ENCODE measurements at places on chromosomes 2 and 18.

GRCh38 chr2:101546376-101547058, 71.6 kb upstream of the RFX8 start:
- no peak for DNase-seq

DNA sequence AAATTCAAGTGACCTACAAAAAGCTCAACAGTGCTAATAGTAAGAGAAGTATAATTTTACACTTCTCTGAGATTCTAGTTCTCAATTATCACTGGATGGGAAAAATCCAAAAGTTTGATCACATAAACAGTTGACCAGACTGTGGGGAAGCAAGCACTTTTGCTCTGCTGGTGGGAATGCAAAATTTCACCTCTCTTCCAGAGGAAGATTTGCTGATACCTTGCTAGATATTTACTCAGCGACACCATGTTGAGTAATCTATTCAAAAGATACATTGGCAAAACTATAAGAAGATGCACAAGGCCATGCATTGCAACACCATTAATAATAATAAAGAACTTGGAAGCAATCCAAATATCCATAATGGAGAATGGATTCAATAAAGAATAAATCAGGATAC, 204.4 kb downstream of the MREG start:
- no peak for DNase-seq

DNA sequence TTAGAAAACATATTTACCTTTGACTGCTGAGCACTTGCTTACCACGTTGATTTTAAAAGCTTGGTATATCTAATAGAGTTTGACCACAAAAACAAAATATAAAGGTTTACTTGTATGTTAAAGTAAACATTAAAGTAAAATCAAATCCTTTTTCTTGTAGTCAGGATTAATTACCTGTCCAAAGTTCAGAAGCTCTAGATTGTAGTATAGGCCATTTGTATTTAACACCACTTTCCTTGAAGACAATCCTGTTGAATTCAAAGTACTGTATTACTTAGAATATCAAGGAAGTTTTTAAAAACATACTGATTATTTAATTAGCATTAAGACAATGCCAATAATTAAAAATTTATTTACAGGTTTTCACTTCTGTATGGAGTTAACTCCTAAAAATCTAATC, 53.0 kb downstream of the PGAP1 start:
- no peak for DNase-seq

- no peak for DNase-seq
These were observed 45.4 kb upstream of the ASB18 start for GRCh38 chr2:236309669-236310029.

- no peak for DNase-seq
These were observed 164.3 kb upstream of the SIX2 start for GRCh38 chr2:45173513-45173912.

GRCh38 chr2:110219496-110220189, 7.3 kb upstream of the MTLN start:
- no peak for DNase-seq

DNA sequence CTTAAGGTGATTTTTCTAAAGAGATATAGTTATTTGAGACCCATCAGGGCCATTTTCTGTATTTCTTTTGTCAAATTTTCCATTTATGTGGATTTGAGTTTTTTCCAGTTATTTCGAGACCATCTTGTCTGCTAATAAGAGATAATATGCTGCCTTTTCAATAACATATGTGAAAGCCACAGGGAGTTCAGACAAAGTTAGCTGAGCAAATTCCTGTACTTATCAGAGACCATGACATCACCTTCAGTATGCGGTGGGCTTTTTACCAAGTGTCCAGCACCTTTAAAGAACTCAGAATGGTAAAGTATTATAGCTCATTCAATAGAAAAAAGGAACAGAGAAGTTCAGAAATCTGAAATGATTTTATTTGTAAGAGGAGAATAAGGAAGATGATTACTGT, 11.7 kb downstream of the MAPK4 start:
- no peak for DNase-seq

- no peak for DNase-seq
These were observed 30.0 kb upstream of the KLHL29 start for GRCh38 chr2:23355001-23355400.

DNA sequence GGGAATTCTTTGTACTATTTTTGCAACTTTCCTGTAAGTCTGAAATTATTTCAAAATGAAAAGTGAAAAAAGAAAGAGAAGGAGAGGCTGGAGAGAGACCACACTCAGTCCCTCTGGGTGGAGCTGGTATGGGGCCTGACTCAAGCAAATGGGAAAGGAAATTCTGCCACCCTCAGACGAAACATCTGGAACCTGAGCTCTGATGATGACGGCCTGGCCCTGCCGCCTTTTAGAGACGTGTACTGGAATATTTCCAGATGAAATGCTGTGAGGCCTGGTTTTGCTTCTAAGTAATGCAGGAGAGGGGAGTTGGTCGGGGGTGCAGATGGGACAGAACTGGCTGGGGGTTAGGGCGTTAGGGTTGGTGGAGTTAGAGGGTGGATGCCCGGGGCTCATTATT, 57.4 kb upstream of the GLI2 start:
- no peak for DNase-seq

DNA sequence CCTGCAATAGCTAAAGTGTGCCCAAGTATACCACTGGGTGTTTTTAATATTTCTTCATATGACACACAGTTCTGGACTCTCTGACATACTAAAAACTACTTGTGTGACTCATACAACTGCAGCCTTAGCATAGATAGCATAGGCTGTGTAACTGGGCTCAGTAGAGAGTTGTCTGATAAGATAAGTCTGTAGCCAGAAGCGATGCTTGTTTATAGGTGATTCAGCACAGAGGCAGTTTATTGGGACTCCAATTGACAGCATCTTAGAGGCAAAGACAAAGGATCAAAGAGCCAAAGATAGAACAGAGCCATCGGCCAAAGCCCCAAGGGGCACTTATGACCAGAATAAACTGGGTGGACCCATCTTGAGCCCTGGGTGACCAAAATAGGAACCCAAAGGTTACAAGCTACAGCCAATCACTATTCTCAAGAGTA, 42.3 kb downstream of the AAK1 start:
- no peak for DNase-seq

DNA sequence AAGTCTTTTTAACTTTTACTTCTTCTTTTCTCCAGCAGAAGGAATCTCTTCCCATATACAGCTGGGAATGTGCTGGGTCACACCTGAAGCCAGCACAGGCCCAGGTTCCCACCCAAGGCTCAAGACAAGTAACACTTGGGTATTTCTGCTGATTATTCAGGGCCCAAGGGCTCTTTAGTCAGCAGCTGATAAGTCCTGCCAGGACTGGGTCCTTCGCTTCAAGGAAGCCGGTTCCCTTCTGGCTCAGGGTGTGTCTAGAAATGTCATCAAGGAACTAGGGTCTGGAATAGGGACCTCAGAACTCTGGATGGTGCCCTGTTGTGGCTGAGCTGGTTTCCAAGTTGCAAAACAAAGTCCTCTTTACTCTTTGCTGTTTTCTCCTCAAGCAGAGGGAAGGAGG, 27.0 kb upstream of the SERPINB2 start:
- no peak for DNase-seq

- no peak for DNase-seq
These were observed 3.8 kb upstream of the EPC2 start for GRCh38 chr2:148640767-148641166.

DNA sequence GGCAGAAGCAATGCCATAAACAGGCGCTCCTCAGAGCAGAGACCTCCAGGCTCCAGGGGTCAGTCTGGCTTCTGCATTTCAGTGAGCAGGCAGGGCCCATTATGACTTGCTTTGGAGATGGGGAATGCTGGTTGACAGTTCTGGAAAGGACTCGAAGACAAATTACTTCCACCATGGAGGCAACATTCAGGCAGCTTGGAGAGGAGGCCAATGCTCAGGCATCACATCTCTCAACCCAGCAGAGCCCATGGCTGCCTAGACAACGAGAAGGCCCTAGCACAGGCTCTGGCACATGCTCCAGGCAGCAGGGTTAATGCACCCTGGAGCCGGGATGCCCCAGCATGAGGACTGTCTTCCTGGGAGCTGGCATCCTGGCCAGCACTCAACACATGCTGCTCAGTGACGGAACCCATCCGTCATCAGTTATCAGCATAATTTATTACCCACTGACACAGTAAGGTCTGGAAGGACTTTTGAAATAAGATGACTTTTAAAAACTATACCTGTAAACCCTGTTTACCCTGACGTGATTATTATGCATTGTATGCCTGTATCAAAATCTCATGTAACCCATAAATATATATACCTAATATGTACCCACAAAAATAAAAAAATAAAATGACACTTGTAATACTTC, 52.8 kb downstream of the ADNP2 start:
- no peak for DNase-seq

GRCh38 chr2:238493880-238494572, 67.3 kb downstream of the ASB1 start:
- no peak for DNase-seq

DNA sequence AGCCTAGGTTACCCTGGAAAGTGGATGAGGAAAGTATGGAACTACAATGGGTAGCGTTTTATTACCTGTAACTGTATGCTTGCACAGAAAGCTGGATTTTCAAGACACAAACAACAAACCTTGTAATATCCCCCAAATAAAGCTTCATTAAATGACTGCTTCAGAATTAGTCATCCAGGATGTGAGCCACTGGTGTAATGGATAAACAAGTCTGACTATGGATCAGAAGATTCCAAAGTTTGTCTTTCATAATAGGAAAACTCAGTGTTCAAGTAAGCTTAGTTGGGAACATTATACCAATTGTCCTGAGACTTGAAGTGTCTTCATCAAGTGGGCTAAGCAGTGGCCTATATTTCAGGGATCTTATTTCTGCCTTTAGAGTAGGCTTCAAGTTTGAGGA, 518.8 kb downstream of the LRP1B start:
- no peak for DNase-seq

GRCh38 chr2:7209757-7210555, 292.7 kb downstream of the RNF144A start:
- peak; percentile 74 for DNase-seq

GRCh38 chr2:54402350-54402749, 53.8 kb upstream of the SPTBN1 start:
- no peak for DNase-seq

- no peak for DNase-seq
These were observed 81.9 kb downstream of the CLIP4 start for GRCh38 chr2:29196792-29197788.

DNA sequence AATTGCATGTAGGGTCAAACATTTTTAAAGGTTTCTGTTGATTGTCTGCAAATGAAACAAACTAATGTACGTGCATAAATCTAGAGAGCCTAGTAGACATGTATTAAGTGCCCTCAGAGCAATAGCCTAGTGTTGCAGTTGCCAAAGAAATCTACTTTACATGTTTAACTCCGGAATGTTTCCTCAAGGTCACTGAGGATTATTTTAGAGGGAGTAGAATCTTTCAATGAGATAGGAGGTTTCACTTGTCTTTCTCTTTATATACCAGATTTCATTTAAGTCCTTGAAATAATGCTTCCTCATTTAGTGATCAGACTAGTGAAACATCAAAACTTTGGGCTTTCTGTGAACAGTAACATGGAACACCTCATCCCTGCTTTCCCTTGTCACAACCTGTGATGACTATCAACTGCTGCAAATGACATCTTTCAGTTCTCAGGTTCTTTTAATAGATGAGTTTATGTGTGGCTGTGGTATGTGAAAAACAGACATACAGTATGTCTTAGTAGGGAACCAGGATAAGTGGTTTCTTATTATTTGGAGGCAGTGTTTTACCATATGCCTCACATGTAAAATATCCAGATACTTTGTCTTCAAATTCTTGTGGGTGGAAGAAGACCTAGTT, 5.5 kb downstream of the UBE2E3 start:
- no peak for DNase-seq

GRCh38 chr2:7937082-7937481, 744.8 kb upstream of the ID2 start:
- DNase-seq: no peak

- no peak for DNase-seq
These were observed 4.4 kb downstream of the EPB41L3 start for GRCh38 chr18:5539391-5539790.

GRCh38 chr2:162435676-162436075, 91.7 kb downstream of the GCA start:
- DNase-seq: no peak

GRCh38 chr2:86140969-86141392, 34.9 kb downstream of the PTCD3 start:
- no peak for DNase-seq

- no peak for DNase-seq
These were observed 140.3 kb upstream of the FOSL2 start for GRCh38 chr2:28252311-28252710.

- DNase-seq: no peak
These were observed 154.7 kb downstream of the MAP2 start for GRCh38 chr2:209578394-209579001.

Measured in NCI-H446 treated with DMSO at 0.1 percent for 48 hours (cell line).